ENCODE measurements at places on chromosomes 11 and 22.
A peak's percentile ranks its signal among the peaks of the same experiment; 100 is the strongest.

GRCh38 chr11:6548641-6549040 is 51.6 kb downstream of the DNHD1 start:
- DNase-seq = no peak

- DNase-seq = no peak
These were observed 76.4 kb upstream of the MTNR1B start for GRCh38 chr11:92892802-92893684.

- DNase-seq = no peak
These were observed 263.6 kb upstream of the NCAM1 start for GRCh38 chr11:112697391-112698178.

DNA sequence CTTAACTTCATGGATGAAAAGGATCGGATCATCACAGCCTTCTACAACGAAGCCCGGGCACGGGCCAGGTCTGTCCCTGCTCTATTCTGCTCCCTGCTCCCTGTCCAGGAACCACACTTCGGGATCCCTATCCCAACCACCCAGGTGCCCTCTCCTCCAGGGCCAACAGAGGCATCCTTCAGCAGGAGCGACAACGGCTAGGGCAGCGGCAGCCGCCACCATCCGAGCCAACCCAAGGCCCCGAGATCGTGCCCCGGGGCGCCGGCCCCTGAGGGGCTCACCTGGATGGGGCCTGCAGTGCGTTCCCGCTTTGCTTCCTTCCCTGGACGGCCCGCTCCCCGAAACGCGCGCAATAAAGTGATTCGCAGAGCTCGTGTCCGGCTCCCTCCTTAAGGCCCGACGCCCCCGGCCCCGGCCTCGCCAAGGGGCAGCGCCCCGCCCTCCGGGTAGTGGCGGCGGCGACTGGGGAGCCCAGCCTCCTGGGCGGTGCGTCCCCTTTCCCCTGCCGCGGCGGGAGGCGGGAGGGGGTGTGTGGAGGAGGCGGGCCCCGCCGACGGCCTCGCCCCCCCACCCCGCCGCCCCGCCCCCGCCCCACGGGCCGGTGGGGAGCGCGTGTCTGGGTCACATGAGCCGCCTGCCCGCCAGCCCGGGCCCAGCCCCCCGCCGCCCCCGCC is at the start of gene VEGFB:
Gene VEGFB (plus strand): TSS at position 672 of the 674 bp plus-strand sequence. CDS start 250 bp downstream, outside the sequence.
- peak; percentile 55 for DNase-seq

DNA sequence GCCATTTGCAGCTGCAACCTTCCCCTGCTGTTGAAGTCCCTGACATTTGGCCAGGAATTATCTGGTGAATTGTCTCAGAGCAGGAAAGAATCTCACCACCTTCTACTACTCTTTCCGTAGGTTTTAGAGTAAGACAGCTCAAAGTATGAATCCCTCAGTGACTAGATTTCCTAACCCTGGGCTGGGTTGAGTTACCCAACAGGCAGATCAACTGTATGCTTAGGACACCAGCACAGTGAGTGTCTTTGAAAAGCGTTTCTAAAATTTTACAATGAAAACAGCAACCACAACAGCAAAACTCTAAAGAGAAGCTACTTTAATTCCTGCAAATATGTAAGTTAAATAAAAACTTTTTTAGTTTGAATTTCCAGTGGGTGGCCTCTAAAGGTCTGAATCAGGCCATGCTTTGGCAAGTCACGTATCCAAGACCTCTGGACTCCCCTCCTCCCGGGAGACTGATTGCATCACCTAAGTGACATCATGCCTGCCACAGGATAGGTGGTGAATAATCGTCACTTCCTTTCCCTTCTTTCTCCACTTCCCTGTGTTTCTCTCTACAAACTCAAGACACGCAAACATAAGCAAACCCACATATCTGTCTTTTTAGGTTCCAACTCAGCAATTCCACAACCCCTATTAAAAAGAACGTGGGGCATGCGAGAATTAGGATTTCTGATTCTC is 7.8 kb downstream of the OR8B12 start:
- no peak for DNase-seq

- DNase-seq = no peak
These were observed 868 bp downstream of the TEF start for GRCh38 chr22:41382610-41383009.

GRCh38 chr22:24954114-24954463 is 1.6 kb downstream of the KIAA1671 start:
- DNase-seq = no peak

GRCh38 chr11:109034339-109034696 is 369.4 kb downstream of the DDX10 start:
- no peak for DNase-seq

All from COR-L47 (cell line).